ENCODE measurements at places on chromosomes 2 and 18.

GRCh38 chr2:238242731-238243495 lies 3.1 kb upstream of the HES6 start:
- DNase-seq: no peak

GRCh38 chr2:65231892-65232477 lies 4.4 kb downstream of the ACTR2 start:
- peak; percentile 27 for DNase-seq

- no peak for DNase-seq
These were observed 82.3 kb downstream of the PXDN start for GRCh38 chr2:1661891-1662605.

GRCh38 chr18:8241731-8242130 lies 367.5 kb upstream of the RAB12 start:
- DNase-seq: no peak

GRCh38 chr18:3898861-3899613 lies 449.1 kb downstream of the TGIF1 start:
- DNase-seq: no peak

GRCh38 chr2:203654826-203655225 lies 51.6 kb upstream of the CD28 start:
- DNase-seq: no peak

DNA sequence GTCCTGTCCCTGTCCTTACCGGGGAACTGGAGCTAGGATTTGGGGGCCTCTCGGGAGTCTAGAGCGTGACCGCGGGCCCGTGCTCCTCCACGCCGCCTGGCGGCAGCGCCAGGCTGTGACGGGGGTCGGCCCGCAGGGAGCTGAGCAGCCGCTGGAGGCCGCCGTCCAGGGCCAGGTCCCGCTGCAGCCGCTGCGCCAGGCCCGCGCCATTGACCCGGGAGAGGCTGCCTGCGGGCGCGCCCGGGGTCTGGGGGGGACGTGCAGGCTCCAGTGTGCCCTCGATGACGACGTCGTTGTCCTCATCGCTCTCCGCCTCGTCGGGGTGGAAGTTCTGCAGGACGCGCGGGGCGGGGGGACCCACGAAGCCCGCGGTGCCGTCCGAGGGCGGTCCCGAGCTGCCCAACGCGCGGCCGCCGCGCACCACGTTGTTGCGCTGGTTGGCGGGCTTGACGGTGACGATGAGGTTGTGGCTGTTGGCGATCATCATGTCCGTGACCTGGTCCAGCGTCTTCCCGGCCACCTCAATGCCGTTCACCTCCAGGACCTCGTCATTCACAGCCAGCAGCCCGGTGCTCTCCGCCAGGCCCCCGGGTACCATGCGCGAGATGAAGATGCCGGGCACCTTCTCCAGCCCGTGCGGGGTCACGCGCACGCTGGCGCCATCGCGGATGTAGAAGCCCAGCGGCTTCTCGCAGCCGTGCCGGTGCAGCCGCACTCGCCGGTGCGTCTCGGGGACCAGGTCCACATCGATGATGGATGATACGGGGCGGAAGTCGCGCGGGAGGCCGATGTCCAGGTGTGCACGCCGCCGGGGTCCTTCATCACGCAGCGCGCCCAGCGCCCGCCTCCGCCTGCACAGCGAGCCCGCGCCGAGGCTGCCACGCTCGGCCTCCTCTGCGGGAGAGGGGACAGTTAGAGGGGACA lies 50.9 kb downstream of the ADNP2 start:
- DNase-seq: no peak

DNA sequence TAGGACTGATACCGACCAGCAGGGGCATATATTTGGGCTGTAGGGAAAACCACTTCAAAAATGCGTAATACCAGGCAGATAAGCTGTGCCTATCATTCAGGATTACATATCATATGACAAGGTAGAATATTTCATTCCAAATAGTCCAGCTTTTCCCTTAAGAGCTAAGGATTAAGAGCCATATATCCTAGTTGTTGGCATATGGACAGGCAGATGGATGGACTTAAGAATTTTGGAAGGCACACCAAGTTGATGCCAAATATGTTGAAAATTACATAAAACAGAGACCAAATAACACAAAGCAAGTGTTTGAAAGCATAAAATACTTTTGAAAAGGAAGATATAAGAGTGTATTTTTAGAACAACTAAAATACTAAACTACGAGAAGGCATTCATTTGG lies 52.1 kb downstream of the LRRTM4 start:
- no peak for DNase-seq

DNA sequence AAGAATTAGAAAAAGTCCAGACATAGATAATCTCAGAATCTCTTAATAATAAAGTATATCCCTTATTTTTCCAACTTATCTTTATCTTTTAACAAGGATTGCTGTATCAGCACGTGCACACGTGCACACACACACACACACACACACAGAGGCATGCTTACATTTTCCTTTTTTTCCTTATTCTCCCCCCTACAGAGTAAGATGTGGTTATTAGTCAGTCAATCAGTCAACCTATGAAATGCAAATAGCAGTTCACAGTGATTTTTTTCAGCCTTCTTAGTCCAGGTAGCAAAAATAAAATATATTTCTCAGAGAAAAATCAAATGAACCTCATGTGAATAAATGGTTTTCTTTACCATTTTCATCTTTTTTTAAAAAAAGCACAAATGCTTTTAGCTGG lies 506.2 kb upstream of the SLC39A10 start:
- no peak for DNase-seq

GRCh38 chr18:58566556-58567292 lies 62.2 kb downstream of the ALPK2 start:
- DNase-seq: no peak

GRCh38 chr2:222058819-222059445 lies 239.9 kb downstream of the PAX3 start:
- DNase-seq: no peak

GRCh38 chr2:55165626-55166025 lies 66.5 kb downstream of the CLHC1 start:
- no peak for DNase-seq

DNA sequence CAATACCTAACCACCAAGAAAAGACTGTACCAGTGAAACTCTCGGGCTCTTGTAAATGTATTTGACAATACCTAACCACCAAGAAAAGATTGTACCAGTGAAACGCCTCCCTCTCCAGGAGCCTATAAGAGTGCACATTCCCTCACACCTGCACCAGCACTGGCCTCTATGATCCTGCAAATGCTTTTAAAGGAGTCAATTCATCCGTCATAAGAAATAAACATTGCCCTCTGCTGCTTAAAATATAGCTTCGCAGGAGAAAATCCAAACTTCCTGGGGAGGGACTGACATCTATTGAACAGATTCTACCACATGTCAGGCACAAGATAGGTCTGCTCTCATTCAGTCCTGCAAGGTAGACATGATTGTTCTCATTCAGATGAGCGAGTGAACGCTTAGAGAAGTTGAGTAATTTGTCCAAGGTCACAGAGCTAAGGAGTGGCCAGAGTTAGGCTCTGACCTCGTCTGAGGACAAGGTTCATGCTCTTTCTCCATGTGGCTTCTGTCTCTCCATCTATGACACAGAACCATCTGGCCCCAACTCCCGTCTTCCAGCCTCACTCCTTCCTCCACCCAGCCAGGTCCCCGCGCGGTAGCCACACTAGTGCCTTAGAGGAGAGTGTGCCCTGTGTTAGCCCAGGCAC lies 38.7 kb downstream of the MCFD2 start:
- DNase-seq: no peak

DNA sequence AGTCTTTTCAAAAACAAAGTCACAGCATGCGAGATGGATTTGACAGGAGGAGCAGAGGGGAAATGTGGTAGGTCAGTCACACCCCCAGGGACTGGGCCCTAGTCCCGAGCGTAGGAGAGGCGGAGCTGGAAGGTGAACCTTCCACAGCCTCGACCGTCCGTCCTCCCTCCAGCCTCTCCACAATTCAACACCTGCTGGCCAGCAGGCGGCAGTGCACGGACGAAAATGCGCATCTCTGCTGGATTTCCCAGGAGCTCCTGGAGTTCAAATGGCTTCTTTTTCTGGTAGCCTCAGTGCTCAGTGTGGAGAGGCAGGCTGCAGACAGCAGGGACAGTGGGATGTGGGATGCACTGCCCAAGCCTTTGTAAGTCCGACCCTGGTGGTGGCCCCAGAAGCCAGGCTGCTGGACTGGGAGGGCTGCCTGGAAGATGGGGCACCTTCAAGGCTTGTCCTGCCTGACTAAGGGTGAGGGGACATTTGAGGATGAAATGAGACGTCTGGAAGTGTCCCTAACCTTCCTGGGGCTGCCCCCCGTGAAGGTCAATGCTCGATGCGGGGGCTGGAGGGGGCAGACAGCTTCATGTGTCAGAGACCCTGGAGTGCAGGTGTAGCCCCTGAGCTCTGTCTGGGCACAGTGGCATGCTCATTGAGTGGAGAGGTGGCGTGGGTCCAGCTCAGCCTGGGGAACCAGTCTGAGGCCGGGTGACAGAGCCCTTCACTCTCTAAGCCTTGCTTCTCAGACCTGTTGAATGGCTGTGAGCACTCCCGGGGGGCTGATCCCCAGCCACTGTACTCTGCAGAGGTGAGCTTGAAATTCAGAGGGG lies 189.5 kb downstream of the TFCP2L1 start:
- DNase-seq: no peak

- DNase-seq: no peak
These were observed 40.6 kb upstream of the CAPN13 start for GRCh38 chr2:30847841-30848240.

DNA sequence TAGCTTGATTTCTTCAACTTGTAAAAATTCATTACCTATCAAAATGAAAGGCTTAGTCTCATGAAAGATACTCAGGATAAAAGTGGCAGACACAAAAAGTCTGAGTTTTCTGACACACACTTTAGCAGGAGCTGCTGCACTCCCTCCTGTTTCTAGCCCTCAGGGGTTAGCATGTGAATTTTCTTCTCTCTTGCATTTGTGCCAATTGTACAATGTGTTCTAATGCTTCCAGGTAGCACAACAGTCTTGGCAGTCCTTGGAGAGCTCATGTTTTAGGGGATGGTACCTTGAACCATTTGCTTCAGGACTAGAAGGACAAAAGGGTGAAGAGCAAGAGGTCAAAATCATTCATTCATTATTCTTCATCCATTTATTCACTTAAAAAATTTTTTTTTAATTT lies 316.8 kb downstream of the AFF3 start:
- no peak for DNase-seq

- DNase-seq: no peak
These were observed at the start of gene RAB17 for GRCh38 chr2:237590272-237591140. RAB17 (minus strand) TSS chr2:237590734; CDS start chr2:237586154, 4,580 bp downstream.

DNA sequence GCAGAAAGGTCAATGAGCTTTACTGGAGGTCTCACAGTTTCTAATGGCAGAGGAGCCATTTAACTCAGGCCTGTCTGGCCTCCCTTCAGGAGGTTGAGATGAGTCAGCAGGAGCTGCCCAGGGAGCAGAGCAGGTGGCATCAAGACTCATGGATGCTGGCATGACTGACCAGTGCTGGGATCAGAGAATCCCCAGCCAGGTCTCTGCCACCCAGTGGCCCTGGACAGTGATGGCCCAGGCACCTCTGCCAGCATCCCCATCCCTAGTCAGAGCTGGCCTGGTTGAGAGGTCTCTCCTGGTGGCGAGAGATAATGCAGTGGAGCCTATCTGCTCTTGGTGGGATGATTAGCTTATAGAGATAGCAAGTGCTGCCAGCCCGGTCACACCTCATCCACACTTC lies 43.1 kb downstream of the GYPC start:
- DNase-seq: no peak

GRCh38 chr2:9405636-9406035 lies 17.7 kb downstream of the ITGB1BP1 start:
- no peak for DNase-seq

- no peak for DNase-seq
These were observed 17.9 kb downstream of the KCNIP3 start for GRCh38 chr2:95314964-95315611.

- DNase-seq: no peak
These were observed 1.4 kb upstream of the SERTAD2 start for GRCh38 chr2:64655018-64655664.

DNA sequence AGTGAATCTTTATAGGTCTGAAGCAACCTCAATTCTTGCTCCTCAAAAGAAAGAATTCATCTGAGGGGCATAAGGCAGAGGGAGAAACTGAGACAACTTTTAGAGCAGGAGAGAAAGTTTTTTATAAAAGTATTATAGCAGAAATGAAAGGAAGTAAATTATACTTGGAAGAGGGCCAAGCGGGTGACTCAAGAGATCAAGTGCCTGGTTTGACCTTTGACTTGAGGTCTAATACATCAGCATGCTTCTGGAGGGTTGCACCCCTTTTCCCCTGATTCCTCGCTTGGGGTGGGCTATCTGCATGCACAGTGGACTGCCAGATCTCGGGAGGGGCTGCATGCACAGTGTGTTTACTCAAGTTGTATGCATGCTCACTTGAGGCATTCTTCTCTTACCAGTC lies 268.5 kb upstream of the LRATD1 start:
- DNase-seq: no peak

GRCh38 chr18:7696780-7697179 lies 129.7 kb downstream of the PTPRM start:
- DNase-seq: no peak

DNA sequence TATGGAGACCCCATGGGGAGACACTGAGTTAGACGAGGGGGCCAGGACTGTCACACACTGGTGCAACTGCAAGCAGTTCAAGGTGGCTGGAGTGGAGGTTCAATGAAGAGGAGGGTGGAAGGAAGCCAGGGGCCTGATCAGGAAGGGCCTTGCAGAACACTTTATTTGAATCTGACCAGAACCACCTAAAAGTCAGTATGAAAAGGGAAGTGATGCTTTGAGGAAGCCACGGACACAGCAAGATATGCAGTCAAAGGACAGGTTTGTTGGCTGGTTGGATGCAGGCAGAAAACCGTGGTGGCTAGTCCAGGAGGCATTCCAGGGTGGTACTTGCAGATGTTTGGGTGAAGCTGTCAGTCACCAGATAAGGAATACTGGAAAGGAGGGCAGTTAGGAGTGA lies 3.5 kb upstream of the FAM124B start:
- peak; percentile 39 for DNase-seq

DNA sequence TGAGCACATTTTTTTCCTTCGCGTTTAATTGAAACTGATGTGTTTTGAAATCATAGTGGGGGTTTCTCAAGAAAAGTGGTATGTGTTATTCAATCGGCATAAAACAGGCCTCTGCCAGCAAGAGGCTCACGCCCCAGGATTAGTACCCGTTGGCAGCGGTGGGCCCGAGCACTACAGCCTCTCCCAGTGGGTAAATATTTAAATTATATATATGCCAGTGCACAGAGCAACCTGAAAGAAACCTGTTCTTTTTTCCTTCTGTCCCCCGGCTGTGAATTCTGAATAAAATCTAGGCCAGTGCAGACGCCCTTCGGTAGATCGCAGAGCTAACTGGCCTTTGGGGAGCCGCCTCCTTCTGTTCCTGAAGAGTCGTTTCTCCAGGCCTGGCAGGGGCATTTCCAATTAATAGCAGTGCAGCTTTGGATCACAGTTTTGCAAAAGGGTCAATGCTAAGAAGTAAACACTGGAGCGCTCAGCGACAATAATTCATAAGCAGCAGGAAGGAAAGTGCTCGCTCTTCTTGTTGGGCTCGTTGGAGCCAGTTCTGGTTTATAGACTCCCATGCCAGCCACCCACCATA lies 202.8 kb upstream of the SALL3 start:
- DNase-seq: no peak

GRCh38 chr2:215571689-215572088 lies 135.8 kb upstream of the FN1 start:
- DNase-seq: no peak

Measured in GM12864 (cell line).